ENCODE measurements at places on chromosomes 1 and 21.

GRCh38 chr1:34380526-34381124 lies 203.9 kb downstream of the C1orf94 start:
- no peak for DNase-seq

DNA sequence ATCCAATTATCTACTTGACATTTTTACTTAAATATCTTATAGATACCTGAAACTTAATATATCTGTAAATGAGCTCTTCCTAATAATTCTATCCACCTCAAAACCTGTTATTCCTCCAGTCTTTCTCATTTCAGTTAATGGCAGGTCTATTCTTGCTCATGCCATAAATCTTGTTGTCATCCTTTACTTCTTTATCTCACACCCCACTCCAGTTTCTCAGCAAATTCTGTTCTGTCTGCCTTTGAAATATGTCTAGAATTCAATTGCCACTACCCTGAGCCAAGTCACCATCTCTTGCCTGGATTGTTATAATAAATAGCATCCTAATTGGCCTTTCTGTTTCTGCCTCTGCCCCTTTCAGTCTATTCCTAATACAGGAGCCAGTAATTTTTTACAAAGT lies 105.8 kb downstream of the MAN1A2 start:
- no peak for DNase-seq

GRCh38 chr1:31689854-31690253 lies 14.0 kb downstream of the COL16A1 start:
- DNase-seq: no peak

GRCh38 chr1:104248385-104248784 lies 498.7 kb downstream of the AMY1C start:
- DNase-seq: no peak

DNA sequence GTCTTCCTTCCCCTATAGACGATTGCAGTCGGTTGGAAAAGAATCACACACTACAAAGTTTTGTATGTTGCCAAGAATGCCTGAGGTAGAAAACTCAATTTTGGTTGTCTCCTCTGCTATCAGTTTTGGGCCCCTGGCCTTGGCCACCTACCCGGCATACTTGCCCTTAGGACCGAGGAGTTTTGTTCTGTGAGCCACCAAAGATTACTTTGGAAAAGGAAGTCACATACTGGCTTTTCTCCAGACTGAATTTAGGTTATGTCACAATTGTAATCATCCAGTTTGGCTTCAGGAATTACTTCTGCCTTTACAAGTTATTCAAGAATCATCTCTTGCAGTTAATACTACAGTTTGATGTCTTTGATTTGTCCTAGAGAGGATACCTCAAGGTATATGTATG lies 71.4 kb downstream of the RGL1 start:
- DNase-seq: no peak

DNA sequence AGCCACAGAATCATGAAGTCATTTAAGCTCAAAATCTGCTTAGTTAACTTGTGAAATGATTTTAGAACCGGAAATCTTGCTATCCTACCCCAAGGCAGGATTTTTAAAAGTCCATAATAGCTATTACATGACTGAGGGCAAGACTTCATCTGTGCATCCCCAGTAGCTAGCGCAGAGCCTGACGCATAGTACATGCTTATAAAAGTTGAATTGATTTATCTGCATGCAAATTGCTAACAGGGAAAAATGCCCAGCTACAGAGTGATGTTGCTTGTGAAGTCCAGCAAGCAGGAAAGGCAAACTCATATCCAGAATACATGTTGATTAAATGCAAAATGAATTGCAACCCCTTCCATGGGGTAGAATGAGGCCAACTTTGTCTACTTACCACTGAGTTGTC lies 8.1 kb upstream of the MAP1LC3C start:
- DNase-seq: no peak

DNA sequence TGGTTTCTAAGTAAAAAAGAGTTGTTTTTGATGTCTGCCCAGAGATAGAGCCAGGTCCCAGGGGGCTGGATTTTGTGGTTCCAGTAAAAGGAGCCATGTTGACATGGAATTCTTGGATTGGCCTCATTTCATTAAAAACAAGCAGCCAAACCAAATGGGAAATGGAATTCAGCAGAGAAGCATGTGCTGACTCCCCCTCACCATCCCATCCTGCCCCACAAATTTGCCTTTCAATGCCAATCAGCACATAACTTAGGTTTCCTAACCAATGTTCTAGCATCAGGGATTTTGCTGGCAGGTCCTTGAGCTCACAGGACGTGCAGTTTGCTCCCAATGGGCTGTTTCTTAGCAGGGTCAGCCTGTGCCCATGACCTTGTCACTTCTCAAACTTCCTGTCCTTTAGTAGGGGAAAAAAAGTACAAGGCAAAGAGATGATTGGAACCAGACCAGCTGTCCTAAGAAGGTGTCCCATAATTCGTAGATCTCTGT lies 101.5 kb upstream of the GADD45A start:
- no peak for DNase-seq

DNA sequence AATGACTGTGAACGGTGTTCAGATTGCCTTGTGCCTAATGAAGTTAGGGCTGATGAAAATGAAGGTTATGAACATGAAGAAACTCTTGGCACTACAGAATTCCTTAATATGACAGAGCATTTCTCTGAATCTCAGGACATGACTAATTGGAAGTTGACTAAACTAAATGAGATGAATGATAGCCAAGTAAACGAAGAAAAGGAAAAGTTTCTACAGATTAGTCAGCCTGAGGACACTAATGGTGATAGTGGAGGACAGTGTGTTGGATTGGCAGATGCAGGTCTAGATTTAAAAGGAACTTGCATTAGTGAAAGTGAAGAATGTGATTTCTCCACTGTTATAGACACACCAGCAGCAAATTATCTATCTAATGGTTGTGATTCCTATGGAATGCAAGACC lies 96.6 kb downstream of the ZFYVE9 start:
- no peak for DNase-seq
